Hepatocyte (in vitro differentiated cells): ENCODE measurements at places on chromosomes 4 and X.

DNA sequence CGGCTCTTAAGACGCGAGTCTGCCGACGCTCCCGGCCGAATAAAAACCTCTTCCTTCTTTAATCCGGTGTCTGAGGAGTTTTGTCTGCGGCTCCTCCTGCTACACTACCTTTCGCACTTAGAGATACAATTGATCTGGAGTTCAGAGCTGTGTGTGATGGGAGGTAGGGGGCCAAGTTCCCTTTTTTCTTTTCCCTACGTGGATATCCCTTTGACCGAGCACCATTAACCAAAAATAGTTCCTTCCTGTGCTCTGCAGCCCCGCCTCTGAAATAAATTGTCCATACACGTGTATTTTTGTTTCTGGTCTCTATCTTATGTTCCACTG lies 555 bp upstream of the PGM2 start:
- DNase-seq = no peak

- no peak for DNase-seq
Observed at GRCh38 chr4:21709761-21710160, 238.8 kb downstream of the KCNIP4 start.

- no peak for DNase-seq
Observed at GRCh38 chr4:110163327-110164069, 34.9 kb downstream of the ELOVL6 start.

GRCh38 chr4:22474636-22475310 lies 41.1 kb downstream of the ADGRA3 start:
- no peak for DNase-seq

DNA sequence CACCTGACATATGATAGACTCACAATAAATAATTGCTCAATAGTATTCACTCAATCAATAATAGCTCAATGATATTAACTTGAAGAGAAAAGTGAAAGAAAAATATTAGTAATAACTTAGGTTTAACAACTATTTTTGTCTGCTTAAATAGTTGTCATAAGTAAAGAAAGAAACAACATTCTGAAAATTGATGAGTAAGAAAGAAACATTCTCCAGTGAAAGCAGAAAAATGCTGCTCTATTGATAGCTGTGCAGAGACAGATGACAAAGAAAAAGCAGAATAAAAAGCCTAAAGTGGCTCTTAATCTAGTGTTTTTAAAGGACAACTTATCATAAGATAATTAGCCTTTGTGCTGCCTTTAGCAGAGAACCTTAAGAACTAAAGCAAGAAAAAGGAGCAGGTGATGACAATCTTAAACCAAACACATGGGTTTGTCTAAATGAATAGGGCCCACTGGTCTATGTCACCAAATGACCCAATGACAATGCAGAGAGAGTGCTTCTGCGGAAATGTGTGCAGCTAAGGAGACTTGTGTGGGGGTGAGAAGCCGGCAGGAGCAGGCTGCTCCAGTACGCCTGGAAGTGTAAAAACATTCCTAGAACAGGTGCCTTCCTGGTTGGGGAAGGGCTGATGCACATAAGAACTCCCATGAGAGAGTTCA lies 13.2 kb downstream of the HS3ST1 start:
- no peak for DNase-seq

DNA sequence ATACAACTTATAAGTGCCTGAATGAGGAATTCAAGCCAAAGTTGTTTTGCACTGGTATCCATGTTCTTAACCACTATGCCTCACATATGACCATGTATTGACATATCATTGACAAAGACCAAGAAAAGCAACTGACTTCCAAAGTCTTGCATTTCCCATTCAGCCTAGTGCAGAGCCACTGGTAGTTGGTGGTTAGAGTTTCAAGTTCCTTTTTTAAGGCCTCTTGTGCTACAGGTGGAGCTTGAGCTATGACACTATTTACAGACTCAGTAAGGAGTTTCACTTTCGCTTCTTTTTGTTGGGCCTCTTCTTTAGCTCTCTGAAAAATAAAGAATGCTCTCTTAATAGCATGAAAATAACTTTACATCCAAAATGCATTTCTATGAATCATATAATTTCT lies 763.0 kb downstream of the DMD start:
- no peak for DNase-seq

DNA sequence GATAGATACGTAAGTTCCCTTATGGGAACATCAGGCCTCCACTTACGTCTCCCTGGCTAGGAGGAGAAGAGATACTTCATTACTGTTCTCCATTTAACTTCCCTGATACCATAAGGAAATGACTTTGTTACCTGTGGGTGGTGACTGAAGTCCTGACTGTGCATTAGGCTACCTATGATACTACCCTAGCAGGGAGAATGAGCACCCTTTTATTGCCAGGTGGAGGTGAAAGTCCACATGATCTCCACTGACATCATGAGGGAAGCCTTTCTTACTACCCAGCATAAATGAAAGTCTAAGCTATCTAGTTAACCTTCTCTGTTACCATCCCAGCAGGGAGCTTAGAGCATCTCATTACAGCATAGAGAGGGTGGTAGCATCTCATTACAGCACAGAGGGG lies 24.4 kb upstream of the LAMTOR3 start:
- DNase-seq = peak; percentile 59

GRCh38 chr4:54099287-54099747 lies 646 bp upstream of the GSX2 start:
- DNase-seq = no peak

DNA sequence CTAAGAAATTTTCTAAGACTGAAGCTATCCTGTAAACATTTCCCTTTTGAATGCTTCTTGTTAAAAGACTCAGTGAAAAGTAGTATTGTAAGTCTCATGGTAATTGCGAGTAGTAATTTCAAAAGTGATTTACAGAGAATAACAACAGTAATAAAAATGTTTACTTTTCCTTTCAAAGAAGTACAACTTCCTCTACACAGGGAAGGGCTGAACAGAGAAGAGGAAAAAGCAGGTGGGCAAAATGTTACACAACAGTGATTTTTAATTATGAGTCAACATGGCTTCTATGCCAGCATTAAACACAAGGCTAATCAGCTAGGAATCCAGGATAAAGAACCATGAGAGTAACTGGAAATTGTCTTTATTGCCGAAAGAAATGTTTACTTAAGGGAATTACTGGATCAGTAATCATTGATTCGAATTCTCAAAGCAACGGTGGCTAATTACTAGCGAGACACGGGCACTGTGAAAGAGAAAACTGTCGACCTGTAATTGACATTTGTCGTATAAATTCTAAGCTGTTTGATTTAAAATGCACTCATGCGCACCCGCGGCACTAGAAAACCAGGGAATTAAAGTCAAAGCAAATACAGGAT lies 15.4 kb downstream of the UTP3 start:
- DNase-seq = peak; percentile 12

GRCh38 chr4:40224432-40224831 lies 27.6 kb downstream of the RHOH start:
- no peak for DNase-seq

DNA sequence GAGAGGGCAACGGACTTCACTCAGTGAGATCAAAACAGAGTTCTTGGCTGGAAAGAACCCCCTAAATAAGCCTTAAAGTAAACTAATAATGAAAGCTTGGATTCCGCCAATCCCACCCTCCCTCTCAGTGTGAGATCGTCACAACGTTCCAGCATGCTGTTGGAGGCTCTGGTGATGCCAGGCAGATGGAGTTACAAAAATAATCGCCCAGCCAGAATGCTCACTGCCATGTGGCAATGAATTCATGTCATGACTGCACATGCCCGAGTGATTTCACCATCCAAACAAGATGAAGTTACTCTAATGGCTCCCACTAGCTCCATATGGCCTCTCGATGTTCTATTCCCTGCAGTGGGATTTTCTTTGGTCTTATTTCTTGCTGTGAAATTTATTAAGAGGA lies 248.0 kb downstream of the SPATA18 start:
- DNase-seq = no peak

DNA sequence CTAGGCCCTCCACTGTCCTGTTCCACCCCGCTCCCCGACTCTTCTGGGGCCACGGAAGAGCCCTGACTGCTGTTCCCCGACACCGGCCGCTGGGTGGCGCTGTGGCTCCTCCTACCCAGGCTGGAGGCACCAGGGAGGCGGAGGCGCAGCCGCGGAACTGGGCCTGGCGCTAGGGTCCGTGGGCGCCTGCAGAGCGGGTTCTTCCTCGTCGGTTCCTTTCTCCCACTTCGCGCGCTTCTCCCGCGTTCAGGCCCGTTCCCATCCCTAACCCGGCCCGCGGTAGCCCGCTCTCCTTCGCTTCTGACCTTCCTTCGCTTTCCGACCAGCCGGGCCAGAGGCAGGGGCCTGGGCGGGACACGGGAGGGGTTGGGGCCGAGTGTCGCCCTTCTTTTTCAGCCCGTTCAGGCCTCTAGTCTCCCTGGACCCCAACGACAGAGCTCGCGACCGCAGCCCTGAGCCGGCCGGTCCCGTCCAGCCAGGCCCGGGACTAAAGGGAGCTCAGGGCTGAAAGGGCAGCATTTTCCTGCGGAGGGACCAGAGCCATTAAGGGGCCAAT lies 34.3 kb downstream of the NALF2 start:
- DNase-seq = peak; percentile 83

- no peak for DNase-seq
Observed at GRCh38 chr4:78047366-78047765, 9.8 kb upstream of the FRAS1 start.

- DNase-seq = no peak
Observed at GRCh38 chr4:3250956-3251690, 2.2 kb downstream of the MSANTD1 start.

GRCh38 chr4:139484783-139485311 lies 30.9 kb downstream of the RAB33B start:
- DNase-seq = no peak

DNA sequence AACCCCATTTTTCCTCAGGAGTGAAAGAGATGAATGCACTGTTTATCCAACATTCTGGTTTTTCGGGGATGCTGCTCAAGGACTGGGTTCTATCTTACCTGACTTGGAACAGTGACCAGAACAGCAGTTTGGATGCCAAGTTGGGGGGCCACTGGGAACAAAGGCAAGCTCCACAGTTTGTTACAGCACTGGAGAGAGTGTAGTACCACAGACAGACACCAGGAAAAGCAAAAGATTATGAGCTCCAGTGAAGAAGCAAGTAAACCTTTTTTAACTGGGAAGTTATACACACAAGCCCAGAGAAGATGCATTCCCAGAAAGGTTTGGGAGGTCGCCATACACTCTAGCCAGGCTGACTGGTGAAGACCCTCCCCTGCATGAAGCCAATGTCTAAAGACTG lies 13.6 kb downstream of the C4orf36 start:
- no peak for DNase-seq

GRCh38 chr4:155582971-155583437 lies 83.6 kb upstream of the GUCY1A1 start:
- DNase-seq = no peak

DNA sequence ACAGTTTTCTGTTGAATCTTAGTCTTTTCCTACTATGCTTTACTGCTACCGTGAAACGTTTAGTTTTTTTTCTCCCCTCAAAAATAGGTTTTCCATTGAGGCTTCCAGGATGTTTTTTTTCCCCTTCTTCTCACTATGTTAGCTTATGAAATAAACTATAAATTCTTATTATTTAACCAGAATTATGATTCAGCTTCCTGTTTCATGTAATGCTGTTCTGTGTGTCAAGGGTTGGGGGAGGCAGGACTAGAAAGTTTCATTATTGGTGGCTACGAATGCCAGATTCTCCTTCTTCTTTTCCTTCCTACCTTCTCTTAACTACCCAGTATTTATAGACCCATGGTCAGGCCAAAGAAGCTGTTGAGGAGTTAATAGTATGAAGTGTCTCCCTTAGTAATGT lies 11.8 kb downstream of the CLCN5 start:
- DNase-seq = no peak

- no peak for DNase-seq
Observed at GRCh38 chrX:769796-770195, 139.2 kb downstream of the SHOX start.

DNA sequence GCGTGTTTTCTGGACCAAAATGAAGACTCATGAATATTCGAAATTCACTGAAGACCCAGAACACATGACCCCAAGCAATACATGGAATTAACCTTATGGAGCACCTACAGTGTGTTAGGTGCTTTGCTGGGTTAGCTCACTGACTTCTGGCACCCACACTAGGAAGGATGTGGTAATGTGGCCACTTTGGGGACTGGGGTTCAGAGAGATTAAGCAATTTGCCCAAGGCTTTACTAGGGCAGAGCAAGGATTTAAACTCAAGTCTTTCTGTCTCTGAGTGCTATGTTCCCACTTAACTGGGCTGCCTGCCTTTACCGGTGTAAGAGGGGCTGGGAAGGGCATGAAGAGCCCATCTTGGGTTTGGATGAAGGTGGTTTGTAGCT lies 162.0 kb upstream of the ATP6AP2 start:
- DNase-seq = no peak

DNA sequence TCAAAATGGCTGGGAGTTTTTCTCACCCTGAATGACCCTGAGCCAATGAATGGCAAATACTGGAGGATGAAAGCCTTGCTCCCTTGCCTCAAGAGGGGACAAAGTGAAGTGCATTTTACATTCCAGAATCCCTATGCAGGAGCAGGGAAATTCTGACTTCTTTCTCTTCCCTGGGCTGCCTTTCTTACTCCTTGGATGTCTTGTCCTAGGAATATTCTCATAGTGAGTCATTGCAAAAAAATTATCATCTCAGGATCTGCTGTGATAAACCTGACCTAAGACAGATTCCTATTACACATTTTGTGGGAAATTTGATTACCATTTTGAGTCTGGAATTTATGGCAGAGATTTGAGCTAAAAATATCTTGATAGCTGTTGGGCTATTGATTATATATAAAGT lies 199.9 kb downstream of the TMA16 start:
- DNase-seq = no peak

DNA sequence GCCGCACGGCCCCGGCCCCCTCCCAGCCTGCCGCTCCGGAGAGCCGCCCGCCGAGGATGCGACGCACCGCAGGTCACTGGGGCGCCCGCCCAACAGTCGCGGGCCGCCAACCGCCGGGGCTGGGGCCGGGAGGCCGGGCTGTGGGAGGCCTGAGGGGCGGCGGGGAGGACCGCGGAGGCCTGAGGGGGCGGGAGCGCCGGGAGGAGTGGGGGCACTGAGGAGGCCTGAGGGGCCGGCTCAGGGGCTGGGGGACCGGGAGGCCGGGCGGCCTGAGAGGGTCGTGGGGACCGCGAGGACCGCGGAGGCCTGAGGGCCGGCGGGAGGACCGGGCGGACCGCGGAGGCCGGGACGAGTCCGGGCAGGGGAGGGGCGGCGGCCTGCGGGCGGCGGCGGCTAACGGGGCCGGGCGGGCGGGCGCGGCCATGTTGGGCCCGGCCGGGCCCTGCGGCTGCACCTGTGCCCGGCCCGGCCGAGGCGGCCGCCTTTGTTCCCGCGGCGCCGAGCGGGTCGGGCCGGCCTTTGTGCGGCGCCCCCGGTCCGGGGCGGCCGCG lies 353 bp downstream of the NSD2 start:
- peak; percentile 73 for DNase-seq

GRCh38 chr4:87843936-87844335 lies 11.2 kb downstream of the MEPE start:
- peak; percentile 35 for DNase-seq
